Stimulated activated CD4-positive, alpha-beta T cell treated with anti-CD3 and anti-CD28 coated beads, Interleukin-15, amount 100 ng/mL, for 24 hours (primary cell): ENCODE measurements at places on chromosomes 6 and 20.

DNA sequence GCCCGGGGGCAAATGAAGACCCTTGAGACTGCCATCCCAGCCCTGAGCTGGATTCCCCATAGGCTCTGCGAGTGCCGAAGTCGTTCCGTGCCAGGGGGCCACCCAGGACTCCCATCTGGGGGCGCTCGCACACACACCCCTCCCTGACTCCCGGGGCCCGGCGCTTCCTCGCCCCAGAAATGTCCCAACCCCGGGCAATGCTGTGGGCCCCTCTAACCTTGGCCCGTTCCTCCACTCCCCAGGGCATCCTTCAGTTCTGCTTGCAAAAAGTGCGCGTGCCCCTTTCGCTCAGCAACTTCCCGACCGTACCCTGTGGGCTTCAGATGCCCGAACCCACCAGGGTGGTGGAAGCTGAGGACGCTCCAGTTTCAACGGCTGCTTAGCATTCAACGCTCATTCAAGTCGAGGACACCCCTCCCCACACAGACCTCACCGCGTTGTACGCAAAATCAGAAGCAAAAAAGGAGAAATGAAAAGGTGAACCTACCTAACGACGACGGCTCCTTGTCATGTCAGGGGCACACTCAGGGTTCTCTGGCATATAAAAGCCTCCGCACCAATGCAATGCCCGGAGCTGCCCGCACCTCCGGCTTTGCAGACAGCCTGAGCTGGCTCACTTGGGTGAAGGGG, 25.3 kb downstream of the RIPOR2 start:
- DNase-seq: peak; percentile 65

DNA sequence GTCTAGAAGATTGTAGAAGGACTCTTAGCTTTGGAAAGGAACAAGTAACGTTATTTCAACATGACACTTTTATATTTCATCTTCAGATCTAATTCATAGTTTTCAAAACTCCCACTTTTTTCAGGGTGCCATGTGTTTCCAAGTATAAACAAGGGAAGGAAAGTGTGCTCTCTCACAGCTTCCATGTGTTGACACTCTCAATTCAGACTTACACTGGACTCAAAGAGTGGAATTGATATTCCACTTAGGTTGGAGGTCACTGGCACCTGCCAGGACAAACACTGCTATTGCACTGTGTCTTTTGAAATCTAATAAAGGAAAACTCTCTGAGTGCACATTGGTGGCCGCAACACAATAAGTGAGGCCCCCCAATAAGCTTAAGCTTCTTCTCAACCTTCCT, 22.5 kb upstream of the SAMD3 start:
- DNase-seq: no peak

DNA sequence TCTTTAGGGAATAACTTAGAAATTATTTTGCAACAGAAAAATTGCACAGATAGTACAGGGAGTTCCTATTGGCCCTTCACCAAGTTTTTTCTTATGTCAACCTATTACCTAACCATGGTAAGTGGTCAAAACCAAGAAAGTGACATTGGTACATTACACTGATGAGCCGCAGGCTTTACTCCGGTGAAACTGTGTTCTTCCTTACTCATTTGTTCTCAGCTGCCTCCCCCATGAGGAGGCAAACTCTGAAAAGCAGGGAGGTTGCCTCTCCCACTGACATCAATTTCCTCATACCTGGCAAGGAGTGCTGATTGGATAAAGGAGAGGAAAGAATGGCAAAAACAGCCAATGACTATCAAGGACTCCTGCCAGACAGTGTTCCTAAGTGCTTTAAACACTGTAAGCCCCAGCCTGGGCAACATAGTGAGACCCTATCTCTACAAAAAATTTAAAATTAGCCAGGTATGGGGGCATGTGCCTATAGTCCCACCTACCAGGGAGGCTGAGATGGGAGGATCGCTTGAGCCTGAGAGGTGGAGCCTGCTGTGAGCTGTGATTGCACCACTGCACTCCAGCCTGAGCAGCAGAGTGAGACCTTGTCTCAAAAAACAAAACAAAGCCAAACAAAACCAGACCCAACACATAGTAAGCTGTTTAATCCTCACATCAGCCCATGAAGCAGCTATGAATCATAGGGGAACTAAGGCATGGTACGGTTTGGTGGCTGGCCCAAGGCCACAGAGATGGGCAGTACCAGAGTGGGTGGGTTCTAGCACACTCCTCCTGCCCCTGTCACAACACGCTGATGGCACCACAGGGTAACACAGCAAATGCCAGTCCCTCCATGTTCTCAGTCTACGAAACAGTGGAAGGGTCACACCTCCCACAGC, 24.7 kb downstream of the C20orf203 start:
- DNase-seq: no peak

DNA sequence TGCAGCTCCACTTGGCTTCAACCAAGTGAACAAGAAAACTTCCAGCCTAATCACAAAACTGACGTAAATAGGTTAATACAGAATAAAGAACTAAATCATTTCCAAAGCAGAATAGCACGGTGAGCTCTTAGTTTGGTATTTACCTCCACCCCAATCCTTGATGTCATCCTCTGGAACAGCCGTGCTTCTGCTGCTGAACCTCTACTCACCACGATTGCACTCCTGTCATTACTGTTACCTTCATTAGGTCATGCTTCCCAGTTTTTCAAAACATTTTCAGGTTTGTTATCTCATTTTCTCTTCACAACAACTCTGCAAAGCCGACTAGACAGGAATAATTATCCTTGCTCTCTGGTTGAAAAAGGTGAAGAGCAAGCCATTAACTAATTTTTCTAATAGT, 15.6 kb upstream of the PLEKHG1 start:
- no peak for DNase-seq

GRCh38 chr6:22043284-22043962, 253.4 kb downstream of the PRL start:
- DNase-seq: no peak

DNA sequence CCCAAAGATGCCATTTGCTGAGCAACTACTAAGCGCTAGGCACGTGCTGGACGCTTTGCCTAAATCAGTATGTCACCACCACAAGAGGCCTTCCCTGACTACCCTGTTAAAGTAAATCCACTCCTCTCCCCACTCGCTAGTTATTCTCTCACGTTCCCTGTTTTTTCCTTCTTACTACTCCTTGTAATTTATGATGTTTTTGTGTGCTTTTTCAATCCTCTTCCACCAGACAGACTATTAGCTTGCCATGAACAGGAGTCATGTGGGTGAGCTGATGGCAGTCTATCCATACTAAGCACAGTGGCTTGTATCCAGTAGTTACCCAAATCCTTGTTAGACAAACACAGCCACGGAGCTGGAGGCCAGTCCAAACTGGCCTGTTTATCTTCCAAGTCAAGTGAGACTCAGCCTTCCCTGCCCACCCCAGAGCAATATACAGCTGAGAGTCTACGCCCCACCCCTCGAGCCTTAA, 41.2 kb downstream of the C6orf132 start:
- no peak for DNase-seq

DNA sequence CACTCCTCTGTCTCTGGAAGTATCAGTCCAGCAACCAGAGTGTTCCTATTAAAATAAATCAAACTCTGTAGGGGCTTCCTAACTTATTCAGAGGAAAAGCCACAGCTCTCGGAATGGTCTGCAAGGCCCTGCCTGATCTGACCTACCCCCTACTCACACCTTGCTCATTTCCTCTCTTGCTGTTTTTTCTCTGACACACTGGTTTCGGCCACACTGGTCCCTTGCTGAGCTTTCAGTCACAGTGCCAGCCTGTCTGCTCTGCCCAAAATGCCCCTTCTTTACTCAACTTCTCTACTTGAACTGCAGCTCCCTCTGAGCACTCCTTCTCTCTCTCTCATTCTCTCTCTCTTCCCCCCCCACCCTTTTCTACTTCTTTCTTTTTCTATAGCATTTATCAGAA, 430.2 kb downstream of the UTRN start:
- no peak for DNase-seq

DNA sequence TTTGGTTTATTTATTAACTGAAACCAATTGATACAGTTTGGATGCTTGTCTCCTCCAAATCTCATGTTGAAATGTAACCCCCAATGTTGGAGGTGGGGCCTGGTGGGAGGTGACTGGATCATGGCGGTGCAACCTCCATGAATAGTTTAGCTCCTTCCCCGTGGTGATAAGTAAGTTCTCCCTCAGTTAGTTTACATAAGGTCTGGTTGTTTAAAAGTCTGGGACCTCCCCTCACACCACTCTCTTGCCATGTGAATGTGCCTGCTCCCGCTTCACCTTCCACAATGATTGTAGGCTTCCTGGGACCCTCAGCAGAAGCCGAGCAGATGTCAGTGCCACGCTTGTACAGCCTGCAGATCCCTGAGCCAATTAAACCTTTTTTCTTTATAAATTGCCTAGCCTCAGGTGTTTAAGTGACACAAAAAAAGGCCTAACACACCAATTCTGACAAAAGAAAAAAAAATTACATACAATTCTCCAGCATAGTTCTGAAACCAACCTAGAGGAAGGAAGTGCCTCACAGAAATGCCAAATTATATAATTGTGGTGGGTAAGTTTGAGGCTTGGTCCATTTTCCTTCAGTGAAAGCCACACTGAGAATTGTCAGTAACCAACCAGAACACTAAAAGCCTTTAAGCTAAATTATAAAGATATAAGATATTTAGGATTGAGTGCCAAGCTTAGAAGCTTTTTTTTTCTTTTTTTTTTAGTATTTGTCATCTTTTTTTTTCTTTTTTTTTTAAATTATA, 15.0 kb downstream of the MAP7 start:
- DNase-seq: no peak

GRCh38 chr20:24746351-24746685, 202.8 kb upstream of the CST7 start:
- no peak for DNase-seq

GRCh38 chr6:137045222-137045789, 541 bp upstream of the IL20RA start:
- no peak for DNase-seq
